ENCODE measurements at places on chromosomes 1 and 21.
A peak's percentile ranks its signal among the peaks of the same experiment; 100 is the strongest.

- DNase-seq: no peak
Measured at GRCh38 chr1:174956976-174957375, 42.8 kb upstream of the CACYBP start.

DNA sequence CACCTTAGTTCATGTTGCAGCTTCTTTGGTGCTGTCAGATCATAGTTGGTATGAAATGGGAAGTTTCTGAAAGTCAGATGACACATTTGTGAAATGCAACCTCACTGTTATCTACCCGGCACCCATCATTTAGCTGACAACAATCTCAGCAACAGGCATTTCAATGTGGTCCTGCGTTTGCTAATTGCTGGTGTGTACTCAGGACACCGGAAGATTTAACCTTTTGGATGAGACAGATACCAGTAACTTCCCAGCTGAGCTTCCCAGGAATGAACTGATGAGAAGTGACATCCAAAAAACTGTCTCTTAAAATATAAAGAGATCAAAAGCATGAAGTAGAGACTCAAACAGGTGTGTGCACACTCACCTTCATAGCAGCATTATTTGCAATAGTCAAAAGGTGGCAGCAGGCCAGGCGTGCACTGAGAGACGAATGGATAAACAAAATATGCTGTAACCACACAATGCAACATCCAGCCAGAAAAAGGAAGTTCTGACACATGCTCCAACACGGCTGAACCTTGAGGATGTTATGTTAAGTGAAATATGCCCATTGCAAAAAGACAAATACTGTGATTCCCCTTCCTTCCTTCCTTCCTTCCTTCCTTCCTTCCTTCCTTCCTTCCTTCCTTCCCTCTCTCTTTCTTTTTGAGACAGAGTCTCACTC, 7.9 kb upstream of the CLDN14 start:
- DNase-seq: peak; percentile 18

- DNase-seq: no peak
Measured at GRCh38 chr1:31476891-31477846, 64.2 kb downstream of the SERINC2 start.

DNA sequence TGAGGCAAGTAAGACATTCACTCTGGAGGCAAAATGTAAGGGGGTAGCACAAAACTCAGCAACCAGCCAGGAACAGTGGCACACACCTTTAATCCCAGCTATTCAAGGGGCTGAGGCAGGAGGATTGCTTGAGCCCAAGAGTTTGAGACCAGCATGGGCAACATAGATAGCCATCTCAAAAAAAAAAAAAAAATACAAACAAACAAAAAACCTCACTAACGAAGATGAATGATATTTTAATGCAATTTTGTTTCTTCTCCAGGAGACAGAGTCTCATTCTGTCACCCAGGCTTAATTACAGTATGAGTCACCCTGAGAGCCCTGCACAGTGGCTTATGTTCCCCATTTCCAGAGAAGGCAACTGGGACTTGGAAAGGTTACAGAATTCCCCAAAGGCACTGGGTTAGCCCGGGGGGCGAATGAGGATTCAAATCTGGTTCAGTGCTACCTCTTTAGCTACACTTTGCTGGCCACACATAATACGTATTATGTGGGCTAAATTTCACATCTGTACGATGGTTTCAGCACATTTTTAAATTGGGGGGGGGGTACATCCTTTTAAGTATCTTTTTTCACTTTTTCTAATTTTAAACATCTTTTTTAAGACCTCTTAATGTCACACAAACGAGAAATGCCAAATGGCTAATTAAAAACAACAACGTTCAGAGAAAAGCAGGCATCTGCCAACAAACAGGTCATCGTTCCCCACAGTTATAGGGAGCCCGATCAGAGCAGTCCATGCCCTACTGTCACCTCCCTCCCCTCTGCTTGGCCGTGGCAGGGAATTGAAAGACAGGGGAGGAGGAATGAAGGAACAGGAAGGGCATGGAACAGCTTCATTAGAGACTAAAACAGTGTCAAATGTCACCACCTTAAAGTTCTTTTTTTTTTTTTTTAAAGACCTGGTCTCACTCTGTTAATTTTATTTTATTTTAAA, 3.5 kb downstream of the CELA2A start:
- no peak for DNase-seq

DNA sequence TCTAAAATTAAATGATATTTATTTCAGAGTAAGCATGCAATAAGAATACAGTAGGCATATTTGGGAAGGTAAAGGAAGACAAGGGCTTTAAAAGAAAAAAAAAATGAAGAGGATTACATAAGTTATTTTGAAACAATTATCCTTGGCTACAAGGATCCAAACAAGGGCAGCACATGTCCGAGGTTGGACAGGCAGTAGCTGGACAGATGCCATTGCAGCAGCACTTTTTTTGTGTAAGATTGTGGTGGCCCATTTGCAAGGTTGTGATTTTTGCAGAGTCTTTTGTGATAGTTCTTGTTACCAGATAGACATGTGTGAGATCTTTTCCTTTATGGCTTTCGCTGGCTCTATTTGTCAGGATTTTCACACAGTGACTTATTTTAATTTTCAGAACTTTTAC, 89.4 kb upstream of the COG2 start:
- DNase-seq: no peak

DNA sequence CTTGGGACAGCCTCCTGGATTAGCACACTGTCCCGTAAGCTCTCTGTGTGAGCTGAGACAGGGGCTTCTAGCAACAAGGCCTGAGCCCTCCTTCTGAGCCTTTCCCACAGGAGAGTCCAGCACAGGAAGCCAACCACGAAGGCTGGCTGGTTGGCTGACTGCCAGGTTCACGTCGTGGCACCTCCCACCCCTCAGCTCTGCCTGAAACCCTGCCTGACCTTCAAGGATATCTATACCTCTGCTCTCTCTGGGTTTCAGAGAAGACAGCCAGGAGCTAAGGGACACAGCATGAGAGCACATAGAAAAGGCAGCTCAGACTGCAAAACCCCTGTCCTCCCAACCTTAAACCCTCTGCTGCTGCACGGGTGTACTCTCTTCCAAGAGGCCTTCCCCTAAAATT, 13.9 kb downstream of the DLGAP3 start:
- no peak for DNase-seq

- no peak for DNase-seq
Measured at GRCh38 chr1:27872059-27872801, at the start of gene THEMIS2. TSS of gene THEMIS2 (plus strand) at chr1:27872544. CDS start at chr1:27872572, 28 bp downstream.

DNA sequence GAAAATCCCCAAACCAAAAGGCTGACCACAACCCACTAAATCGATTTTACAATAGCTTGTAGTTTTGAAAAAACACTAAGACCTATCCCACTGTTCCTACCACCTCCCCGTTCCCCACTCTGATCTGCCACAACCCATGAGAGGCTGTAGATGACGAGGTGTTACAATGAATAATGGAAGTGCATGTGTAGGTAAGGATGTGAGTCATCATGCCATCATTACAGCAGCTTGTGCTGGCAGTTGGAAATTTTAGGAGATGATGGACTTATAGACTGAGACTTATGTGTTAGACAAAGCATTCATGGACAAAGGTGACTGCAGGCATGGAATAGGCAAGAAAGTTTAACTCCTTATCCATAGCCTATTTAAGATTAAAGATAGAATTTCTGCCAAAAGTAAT, 184.7 kb upstream of the CACYBP start:
- peak; percentile 97 for DNase-seq

GRCh38 chr1:34929497-34929852, at the start of gene DLGAP3:
TSS of gene DLGAP3 (minus strand) at chr1:34929650. CDS start at chr1:34905383, 24,267 bp downstream.
- no peak for DNase-seq

DNA sequence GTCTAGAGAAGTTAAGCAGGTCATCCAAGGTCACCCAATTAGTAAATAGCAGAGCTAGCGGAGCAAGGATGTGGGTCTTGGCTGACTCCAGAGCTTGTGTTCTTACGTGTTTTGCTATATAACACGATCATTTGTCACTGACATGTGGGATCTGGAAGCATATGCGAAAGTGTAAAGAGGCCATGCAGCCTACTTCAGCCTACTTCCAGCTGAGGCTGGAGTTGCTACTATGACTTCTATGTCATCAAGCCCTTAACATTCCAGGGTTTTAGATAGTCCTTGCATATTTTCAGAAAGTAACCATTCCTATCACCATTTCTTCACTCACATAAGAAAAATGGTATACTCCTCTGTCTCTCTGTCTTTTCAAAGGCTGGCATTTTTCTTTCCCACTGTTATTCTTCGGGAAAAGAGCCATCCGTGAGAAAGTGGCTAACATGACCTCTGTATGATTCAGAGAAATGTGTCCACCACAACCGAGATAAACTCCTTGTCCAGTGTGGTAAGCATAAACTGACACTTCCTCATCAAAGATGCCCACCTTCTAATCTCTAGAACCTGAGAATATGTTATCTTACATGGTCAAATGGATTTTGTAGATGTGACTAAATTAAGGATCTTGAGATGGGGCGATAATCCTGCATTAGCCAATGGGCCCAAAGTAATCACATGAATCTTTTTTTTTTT, 24.0 kb upstream of the ABL2 start:
- peak; percentile 39 for DNase-seq

GRCh38 chr1:59266927-59267293, 30.0 kb upstream of the FGGY start:
- no peak for DNase-seq

DNA sequence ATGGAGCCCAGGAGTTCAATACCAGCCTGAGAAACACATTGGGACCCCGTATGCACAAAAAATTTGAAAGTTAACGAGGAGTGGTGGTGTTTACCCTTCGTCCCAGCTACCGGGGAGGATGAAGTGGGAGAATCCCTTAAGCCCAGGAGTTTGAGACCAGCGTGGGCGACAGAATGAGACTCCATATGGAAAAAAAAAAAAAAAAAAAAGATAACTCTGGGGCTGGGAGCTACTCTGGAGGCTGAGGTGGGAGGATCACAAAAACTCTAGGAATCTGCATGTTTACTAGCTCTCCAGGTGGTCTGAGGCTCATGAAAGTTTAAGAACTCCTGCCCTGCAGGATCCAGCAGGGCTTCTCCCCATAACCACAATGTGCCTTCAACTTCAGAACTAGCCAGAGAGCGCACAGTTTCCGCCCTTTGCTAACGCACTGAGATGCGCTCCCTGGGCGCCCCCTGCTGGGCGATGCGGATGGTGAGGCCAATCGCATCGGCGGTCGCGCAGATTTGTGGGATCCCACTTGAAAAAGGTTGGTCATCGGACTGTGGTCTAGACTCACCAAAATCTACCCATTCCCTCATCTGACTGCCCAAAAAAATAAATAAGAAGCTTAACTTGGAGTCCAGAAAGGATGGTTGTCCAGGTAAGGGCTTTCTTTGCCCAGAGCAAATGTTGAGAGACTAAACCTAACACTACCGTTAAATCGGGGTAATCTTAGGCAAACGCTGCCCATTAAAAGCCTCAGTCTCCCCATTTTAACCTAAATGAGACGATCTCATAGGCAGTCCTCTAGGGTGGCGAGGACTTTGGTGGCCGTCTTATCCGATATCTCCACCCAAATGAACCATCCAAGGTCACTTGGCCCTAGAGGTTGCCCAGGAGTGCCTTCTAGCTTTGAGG, 8.8 kb downstream of the ZNF683 start:
- peak; percentile 63 for DNase-seq

DNA sequence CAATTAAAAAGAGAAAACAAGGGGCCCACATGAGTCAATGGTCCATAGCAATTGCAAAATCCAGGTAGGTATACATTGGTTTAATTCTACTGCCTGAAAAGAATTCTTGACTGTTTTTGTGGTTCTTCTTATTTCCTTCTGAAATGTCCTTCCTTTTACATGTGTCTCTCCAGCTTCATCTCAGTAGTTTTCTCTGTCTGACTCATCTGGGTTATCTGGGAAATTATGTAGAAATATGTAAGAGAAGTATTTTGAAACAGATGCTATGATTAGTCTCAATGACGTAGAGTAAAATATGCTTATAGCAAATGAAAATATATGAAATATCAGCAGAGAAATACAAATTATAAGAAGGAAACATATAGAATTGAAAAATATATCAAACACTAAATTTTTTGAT, 953.2 kb downstream of the BRINP3 start:
- DNase-seq: peak; percentile 0

GRCh38 chr1:47650205-47650604, 212.4 kb downstream of the FOXD2 start:
- peak; percentile 99 for DNase-seq

DNA sequence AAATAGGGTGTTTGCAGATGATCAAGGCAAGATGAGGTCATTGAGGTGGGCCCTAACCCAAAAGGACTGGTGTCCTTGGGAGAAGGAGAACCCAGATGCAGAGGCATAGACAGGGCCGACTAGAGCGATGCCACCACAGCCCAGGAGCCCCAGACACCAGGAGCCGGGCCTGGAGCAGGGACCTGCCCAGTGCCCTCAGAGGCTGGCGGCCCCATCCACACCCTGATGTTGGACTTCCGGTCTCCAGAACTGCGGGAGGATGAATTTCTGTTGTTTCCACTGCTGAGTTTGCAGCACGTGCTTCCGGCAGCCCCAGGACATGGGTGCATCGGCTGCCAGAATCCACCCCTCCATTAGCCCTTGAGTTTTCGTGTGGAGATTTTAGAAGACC, 7.2 kb upstream of the ACTRT2 start:
- DNase-seq: no peak

GRCh38 chr1:203657748-203658134, 31.1 kb downstream of the ATP2B4 start:
- DNase-seq: no peak

- DNase-seq: no peak
Measured at GRCh38 chr1:73914951-73915350, 283.0 kb downstream of the LRRIQ3 start.

- peak; percentile 79 for DNase-seq
Measured at GRCh38 chr1:23246274-23246673, 29.0 kb upstream of the HTR1D start.

DNA sequence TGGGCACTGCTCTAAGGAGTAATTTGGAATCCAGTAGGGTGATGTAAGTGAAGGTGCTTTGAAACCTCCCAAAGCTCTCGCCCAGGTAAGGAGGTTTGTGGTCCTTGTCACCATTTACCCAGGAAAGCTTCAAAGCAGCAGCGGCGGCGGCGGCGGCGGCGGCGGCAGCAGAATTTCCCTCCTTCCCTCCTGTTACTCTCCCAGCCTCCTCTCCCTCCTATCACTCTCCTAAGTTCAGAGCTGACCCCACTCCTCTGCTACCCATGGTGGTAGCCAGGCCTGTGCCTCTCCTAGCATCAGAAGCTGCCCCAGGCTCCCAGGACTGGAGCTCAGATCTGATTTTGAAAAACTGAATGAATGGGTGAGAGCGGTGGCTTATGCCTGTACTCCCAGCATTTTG, 60.7 kb downstream of the ACBD3 start:
- DNase-seq: no peak

GRCh38 chr1:25677193-25677773, 60.7 kb downstream of the MAN1C1 start:
- DNase-seq: no peak

DNA sequence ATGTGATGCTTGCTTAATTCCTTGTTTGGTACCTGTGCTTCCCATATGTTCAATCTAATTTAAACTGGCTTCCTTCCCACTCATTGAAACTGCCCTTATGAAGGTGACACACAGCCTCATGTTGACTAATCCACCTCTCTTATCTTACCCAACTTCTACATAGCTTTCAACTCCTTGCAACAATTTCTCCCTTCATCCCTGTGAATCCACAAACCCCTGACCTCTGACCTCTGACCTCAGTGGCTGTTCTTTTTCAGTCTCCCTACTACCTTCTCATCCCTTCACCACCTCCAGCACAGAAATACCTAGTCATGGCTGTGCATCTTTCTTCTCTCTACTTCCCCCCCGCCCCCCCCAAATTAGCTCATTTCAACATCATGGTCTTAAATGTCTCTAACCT, 144.5 kb downstream of the TTLL7 start:
- no peak for DNase-seq

- no peak for DNase-seq
Measured at GRCh38 chr1:203590603-203591002, 36.0 kb upstream of the ATP2B4 start.

GRCh38 chr1:2786329-2787162, 14.9 kb downstream of the TTC34 start:
- no peak for DNase-seq

GRCh38 chr1:2519729-2520128, 6.7 kb downstream of the PANK4 start:
- DNase-seq: no peak
